Astrocyte of the cerebellum (primary cell): ENCODE measurements at places on chromosomes 11 and 22.

DNA sequence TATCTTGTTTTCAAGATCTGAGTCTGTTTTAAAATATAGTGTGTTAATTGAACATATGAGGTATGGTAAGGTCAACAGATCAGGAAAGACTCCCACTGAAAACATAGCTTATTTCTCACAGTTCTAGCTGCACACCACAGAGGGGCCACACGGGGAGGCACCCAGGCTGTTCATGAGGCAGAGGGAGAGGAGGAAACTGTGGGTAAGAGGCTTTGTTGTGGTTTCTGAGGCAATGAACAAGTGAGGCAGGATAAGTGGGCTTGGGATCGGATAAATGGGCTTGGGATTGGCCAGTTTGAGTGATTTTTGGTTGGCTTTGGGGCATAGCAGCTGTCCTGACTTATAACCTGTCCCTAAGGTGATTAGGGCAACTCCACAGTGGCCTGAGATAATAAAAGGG, 242.1 kb downstream of the LUZP2 start:
- DNase-seq: no peak

DNA sequence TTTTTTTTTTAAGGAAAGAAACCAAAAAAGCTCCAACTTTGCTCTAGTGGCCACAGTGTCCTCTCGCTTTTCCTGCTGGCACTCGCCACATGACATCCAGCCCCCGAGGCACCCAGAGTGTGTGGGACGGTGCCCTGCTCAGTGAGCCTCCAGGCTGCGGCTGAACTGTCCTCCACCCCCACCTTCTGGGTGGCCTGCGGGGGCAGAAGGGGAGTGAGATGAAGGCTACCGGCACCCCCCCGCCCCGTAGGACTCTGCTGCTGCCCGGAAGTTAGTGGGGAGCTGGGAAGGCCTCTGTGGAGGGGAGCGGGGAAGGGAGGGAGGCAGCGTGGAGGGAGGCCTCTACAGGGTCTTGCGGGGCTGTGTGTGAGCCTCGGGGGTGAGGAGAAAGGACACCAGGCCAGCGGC, 264.4 kb downstream of the CTTN start:
- no peak for DNase-seq

DNA sequence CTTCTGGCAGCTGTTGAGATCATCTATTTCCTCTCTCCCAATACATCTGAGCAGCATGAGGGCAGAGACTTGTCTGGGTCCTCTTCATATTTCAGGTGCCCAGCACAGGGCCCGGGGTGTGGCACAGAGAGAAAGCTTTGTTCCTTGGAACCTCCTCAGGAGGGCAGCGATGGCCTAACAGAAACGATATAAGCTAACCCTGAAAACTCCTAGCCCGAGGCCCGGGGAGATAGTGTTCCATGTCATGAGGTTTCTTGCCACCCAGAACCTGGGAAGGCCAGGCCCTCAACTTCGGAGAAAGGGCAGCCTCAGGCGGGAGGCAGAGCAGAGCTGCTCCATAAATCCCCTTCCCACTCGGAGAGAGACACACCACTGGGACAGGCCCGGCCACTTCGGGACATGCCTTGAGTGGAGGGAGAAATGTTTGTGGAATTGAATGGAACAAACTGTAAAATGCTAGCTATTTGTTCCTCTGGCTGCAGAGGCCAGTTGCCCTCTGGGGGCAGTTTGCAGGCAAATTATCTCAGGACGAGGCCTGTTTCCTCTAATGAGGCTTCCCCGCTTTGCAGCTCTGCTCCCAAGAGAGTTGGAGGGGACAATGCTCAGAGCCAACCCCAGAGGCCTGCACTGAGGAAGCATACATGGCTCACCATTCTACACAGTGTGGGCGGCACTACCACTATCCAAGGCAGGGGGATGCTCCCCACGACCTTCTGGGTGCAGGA, 11.6 kb downstream of the ARRB1 start:
- no peak for DNase-seq

GRCh38 chr11:60498853-60499252, 6.3 kb downstream of the MS4A12 start:
- no peak for DNase-seq

DNA sequence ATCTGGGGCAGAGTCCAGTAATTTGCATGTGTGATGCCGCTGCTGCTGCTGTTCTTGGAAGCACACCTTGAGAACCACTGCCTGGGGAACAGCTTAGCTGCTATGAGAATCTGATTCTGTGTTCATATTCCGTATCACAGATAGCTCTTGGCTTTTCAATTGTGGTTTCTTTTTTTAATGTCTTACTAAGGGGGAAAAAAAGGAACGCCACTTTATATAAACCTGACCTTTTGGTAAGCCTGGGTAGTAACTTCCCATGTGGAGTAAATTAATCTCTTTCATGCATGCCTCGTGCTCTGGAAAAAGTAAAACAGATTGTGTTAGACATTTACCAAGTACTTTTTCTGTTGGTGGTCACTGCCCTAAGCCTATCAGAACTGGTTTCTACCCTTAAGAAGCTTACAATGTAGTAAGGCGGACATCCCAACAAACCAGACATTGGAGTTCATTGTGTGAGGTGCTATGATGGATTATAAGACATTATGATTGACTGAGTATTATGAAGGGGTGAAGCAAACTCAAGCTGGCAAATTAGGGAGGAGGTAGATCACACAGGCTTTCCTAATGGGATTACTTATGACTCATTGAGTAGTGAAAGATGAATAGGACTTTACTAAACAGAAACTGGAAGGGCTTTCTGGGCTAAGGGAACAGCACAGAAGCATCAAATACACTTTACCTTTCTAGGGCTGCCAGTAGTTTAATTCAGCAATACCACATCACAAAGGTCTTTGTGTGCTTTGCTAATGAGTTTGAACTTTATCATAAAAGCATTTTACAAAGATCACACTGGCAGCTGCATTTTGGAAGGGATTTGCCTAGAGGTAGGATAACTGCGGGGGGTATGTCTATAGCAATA, 64.7 kb downstream of the MAML2 start:
- DNase-seq: peak; percentile 62

GRCh38 chr22:36220451-36220921, 18.8 kb downstream of the APOL2 start:
- no peak for DNase-seq

DNA sequence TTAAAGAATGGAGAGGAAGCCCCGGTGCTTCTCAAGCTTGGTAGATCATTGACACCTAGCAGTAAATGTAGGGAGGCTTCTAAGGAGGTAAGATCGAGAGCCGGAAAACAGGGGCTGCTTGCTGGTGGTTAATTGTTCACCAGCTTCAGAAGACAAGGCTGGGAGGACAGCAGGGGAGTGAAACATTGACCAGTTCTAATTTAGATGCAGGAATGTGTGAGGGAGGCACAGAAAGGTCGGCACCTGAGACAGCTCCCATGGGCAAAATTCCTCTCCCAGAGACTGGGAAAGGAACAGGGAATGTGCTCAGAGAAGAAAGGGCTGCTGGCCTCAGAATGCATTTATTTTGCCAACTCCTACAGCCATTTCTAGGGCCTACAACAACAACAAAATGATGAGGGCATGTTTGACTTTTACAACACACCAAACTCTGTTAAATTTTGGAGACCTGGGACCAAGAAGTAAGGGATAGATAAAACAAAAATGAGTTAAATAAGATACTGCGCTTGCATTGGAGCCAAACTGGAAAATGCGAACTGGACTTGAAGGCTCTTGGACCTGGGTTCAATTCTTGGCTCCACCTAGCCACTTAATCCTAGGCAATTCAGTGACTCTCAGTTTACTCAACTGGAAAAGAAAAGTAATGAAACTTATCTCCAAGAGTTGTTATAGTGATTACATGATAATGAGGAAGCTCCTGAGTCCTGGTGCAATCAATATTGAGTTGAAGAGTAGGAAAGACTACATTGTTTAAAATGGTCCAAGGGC, 31.0 kb downstream of the FZD4 start:
- peak; percentile 67 for DNase-seq

DNA sequence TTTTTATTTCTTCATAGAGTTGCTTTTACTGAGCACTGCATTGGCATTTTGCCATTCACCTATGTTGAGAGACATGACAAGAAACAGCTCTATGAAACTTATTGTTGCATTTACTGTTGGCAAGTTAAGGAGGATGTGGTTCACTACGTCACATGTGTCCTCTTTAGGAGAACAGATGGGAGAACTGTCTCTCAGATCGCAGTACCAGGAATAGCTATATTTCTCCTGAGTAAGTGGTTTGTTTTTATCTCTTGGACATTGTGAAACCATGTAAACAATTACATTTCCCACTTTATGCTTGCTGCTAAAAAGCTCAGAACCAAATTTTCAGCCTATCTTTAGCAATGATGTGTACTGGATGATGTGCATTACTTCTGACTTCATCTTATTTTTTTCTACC, 34.8 kb upstream of the PSMA1 start:
- no peak for DNase-seq

- no peak for DNase-seq
Measured at GRCh38 chr11:86749376-86749775, 51.0 kb upstream of the PRSS23 start.

DNA sequence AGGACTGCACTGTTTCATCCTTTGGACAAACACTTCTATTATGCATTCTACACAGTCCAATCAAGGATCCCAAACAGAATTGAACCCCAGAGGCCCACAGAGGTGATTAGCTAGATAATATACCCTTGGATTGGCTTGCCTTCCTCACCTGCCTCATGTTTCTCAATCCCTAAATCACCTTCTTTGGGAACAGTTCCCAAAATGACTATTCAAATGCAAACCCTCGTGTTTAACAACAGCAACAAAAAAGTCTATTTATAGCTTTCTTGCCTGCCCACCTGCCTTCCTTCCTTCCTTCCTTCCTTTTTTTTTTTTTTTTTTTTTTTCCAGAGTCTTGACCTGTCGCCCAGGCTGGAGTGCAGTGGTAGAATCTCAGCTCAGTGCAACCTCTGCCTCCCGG, 180.0 kb downstream of the CNTN5 start:
- DNase-seq: no peak

GRCh38 chr11:111427471-111427912, 48.4 kb upstream of the POU2AF1 start:
- DNase-seq: no peak

DNA sequence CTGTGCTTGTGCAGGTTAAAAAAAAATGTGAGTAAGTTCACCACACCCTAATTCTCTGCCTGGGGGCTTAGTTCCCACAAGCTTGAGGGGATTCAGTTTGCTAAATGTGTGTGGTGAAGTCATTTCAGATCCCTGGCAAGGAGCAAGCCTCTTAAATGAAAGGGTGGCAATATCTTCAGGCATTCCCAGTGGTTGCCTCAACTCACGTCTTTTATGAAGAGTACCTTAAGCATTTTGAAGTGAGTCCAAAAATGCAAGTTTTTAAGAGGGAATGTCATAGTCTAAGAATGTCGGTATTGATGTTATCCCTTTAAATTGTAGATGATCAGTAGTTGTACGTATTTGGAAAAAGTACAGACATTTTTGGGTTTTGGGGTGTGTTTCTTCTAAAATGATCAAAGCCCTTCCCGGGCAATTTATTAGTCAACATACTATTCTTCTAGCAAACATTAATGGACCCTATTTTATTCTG, 4.9 kb downstream of the TCP11L1 start:
- peak; percentile 22 for DNase-seq

- DNase-seq: no peak
Measured at GRCh38 chr11:44466531-44467205, 98.8 kb upstream of the CD82 start.

GRCh38 chr22:48516571-48516970, 1311.1 kb downstream of the BRD1 start:
- DNase-seq: no peak

DNA sequence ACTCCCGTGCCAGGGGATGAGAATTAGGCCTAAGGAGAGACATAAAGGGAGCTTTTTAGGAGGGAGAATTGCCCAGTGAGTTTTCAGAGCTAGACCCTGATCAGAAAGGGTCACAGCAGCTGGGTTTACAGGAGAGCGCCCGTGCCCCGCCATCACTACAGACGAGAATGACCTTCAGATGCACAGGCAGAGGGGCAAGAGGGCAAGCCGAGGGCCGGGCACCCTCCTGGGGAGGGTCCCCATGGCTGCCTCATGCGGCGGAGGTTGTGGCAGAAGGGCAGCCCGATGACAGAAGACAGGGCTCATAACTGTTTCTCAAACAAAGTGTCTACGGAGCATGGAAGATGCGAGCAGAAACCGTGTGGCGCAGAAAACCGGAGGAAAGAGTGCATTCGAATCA, 72.2 kb downstream of the TRMU start:
- DNase-seq: no peak

GRCh38 chr22:43289976-43290721, 53.0 kb downstream of the SCUBE1 start:
- DNase-seq: peak; percentile 23

- DNase-seq: no peak
Measured at GRCh38 chr11:9302448-9302847, 11.9 kb downstream of the TMEM41B start.

DNA sequence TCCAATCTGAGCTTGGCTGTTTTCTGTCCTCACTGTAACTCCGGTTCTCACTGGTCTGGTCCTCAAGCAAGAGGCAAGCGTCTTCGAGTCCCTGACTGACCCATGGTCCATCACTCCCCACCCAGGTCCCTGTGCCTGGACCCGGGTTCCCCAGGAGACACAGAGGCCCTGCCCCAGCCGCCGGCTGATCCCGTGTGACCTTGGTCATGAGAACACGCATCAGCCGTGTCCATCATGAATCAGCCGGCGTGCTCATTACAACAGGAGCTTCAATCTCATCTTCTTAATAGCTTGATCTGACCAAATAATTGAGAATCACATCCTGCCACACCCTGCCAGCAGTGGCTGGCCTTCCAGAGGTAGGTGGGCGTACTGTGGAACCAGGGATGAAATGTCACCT, 545.1 kb downstream of the BRD1 start:
- DNase-seq: no peak

- DNase-seq: no peak
Measured at GRCh38 chr22:26898946-26899605, 241.7 kb downstream of the MIAT start.

- no peak for DNase-seq
Measured at GRCh38 chr22:32476281-32477195, 1.9 kb downstream of the FBXO7 start.

- DNase-seq: no peak
Measured at GRCh38 chr11:1438261-1438966, 48.2 kb downstream of the MOB2 start.

DNA sequence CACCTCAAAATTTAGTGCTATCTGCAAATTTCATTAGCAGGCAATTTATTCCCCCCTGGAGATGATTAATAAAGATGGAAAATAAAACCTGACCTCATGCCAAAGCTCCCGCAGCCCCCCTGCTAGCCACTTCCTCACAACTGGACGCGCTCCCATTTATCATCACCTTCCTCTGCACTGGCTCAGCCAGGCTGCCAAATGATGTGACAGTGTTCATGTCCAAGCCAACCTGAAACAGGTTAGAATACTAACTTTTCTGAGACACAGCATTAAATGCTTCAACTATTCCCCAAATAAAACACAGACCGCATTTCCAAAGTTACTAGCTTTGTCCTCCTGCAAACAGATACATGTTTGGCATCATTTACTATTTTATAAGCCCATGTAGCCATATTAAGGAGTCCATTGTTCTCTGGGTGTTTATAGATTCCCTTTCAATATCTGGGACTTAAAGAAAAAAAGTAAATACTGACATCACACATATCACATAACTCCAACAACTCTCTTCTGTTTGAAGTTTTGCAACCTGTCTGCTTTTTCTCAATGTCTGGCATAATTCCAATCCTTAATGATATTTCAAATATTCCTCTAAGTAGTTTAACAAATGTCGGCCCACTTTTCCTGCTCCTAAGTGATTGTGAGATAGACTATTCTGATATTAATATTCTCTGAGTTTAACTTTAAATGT, 829.7 kb upstream of the FAT3 start:
- DNase-seq: no peak

- peak; percentile 60 for DNase-seq
Measured at GRCh38 chr22:23385678-23386631, 194.1 kb downstream of the IGLL1 start.
